ENCODE measurements at places on chromosomes 2 and 18. TPM values are rescaled to one million over a fixed set of nuclear protein-coding genes. Genes with fewer than 3 reads are reported as not detected.

Gene NXPH2
- 4.1 TPM for total RNA-seq

- no peaks in the 10 kb centered on the region for H3K36me3 ChIP-seq
- H3K27me3 ChIP-seq: no peaks in the 10 kb centered on the region
- no peak overlapping the region for H3K27ac ChIP-seq
- no peak for DNase-seq
- peaks cover 18% of the 10 kb centered on the region for H3K4me1 ChIP-seq
- no peak overlapping the region for H3K4me3 ChIP-seq
Observed at GRCh38 chr2:1618974-1619373, 125.3 kb downstream of the PXDN start.

Gene BOLA3
- total RNA-seq: 36.9 TPM

GRCh38 chr2:25431604-25432003, 89.9 kb upstream of the DNMT3A start:
- no peak for DNase-seq
- H3K4me3 ChIP-seq: no peak overlapping the region
- H3K27ac ChIP-seq: no peak overlapping the region
- no peaks in the 10 kb centered on the region for H3K4me1 ChIP-seq

DNA sequence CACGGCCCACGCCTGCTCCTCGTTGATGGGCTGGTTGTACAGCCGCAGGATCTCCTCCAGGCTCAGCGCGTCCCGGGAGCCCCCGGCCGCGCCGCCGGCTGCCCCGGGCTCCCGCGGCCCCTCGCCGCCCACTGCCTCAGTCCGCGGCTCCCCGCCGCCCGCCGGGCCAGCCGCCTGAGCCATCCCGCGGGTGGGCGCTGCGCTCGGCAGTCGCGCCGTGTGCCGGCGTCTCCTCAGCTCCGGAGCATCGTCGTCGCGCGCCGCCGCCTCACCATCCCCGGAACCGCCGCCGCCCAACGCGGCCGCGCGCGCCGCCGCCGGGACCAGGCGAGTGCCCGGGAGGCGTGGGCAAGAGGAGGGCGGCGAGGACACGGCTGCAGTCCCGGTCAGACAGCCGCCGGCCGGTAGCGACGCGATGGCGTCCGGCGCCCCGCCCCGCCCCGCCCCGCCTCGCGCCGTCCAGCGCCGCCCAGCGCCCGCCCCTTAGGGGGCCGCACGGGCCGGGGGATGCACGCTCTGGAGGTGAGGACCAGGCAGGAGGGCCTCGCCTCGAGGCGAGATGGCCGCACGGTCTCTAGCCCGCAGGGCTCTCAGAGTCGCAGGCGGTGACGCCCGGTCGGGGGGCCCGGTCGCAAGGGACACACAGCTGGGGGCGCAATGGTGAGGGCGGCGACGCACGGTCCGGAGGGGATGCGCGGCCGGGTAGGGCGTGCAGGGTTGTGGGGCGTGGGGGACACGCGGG, at the start of gene SPIRE1:
Gene SPIRE1 (minus strand): TSS at position 424 of the 742 bp plus-strand sequence. CDS start 241 bp downstream, at position 183.
- no peaks in the 10 kb centered on the region for H3K27me3 ChIP-seq
- H3K36me3 ChIP-seq: no peaks in the 10 kb centered on the region
- H3K27ac ChIP-seq: peak within 1 kb of the TSS; percentile 98
- peak within 1 kb of the TSS; percentile 90 for H3K4me3 ChIP-seq
- H3K4me1 ChIP-seq: peaks cover 40% of the 10 kb centered on the region
- DNase-seq: peak; percentile 58

Gene ABCG5
- total RNA-seq: not detected

DNA sequence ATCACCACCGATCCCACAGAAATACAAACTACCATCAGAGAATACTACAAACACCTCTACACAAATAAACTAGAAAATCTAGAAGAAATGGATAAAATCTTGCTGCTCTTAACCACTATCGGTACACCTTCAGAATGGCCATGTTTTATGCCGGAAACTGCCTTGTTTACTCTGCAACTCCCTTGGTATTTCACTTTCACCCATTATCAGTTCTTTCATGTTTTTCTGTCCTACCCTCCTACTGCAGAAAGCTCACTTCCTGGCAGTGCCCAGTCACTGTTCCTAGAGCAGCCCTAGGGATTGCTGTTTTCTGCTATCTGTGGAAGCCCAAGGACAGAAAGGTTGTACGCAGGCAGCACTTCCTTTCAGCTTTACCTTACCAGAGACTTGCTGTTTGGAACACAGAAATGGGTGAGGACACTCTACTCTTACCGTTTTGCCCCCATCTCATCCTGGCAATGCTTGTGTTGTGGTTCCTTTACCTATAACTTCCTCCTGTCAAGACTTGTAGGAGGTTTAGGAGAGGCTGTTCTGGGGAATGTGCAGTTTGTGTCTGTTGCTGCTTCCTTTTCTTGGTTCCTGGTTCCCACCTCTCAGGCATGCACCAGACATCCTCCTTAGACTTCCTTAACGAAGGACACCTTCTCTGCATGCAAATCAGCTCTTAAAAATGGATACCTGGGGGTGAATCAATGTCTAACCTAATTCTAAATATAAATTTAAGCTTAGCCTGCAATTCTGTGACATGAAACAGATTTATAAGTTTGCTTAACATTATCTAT, 394.4 kb downstream of the SPAG16 start:
- no peak overlapping the region for H3K27ac ChIP-seq
- no peaks in the 10 kb centered on the region for H3K27me3 ChIP-seq
- DNase-seq: no peak
- H3K4me3 ChIP-seq: no peak overlapping the region
- H3K4me1 ChIP-seq: no peaks in the 10 kb centered on the region
- no peaks in the 10 kb centered on the region for H3K36me3 ChIP-seq

Gene RNF181
- 75.8 TPM for total RNA-seq

DNA sequence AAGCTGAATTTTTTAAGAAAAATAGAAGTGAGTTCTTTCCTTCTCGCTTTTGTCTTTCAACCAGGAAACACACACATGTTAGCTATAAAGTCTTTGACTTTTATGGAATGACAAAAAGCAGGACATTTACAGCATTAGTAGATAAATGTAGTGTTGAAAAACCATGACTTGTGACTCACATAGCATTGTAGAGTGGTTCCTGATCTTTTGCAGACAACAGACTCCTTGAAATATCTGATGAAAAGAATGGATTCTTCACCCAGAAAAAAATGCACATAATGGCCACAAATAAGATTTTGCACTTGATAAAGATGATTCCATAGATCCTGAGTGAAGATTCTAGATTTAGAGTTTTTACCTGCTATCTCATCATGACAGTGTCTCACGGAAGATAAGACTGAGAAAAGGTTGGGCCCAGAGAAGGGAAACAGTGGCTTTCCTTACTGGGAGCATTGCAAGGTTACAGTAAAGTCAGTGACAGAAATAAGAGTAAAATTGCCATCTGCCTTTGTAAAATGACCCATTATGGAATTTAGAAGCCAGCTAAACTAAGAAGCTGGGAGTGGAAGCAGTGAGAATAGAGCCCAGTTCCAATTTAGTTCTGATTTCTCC, 14.0 kb downstream of the SMARCAL1 start:
- H3K27me3 ChIP-seq: no peaks in the 10 kb centered on the region
- no peak for DNase-seq
- H3K36me3 ChIP-seq: peaks cover 40% of the 10 kb centered on the region
- H3K27ac ChIP-seq: no peak overlapping the region
